ENCODE measurements at places on chromosomes 12 and 14. TPM values are rescaled to one million over a fixed set of nuclear protein-coding genes. Genes with fewer than 3 reads are reported as not detected.

- no peak for DNase-seq
Observed at GRCh38 chr12:104604995-104605675, 148.4 kb downstream of the CHST11 start.

GRCh38 chr12:75184516-75184915 lies 25.1 kb downstream of the KCNC2 start:
- DNase-seq = no peak

- DNase-seq = no peak
Observed at GRCh38 chr12:108645686-108646599, 12.2 kb upstream of the SELPLG start.

- no peak for DNase-seq
Observed at GRCh38 chr12:107513184-107513583, 172.4 kb upstream of the PWP1 start.

DNA sequence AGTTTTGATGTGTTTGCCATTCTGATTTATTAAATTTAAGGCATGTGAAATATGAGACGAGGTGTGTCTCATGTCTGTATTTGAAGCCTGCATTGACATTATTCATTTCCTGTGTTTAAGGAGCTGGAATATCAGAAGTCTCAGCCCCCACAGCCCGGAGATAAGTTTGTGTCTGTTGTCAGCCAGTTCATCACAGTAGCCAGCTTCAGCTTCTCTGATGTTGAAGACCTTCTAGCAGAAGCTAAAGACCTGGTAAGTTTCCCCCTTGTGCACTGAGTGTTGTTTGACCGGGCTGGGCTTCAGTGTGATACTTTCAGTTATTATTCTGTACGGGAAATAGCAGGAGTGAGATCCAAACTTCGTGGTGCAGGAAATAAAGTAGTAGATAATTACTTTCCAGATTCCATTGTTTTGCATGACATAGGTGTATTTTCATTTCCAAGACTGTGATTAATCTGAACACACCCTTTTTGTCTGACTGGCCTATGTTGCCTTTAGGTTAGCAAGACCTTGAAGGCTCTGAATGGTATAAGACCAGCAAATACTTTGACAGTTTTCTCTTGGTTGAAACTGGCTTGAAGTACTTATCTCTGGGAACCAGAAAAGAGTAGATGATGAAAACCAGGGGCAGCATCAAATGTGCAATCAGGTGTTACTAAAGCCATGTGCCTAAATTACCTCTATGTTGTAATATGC lies 101.5 kb downstream of the GPR135 start:
- no peak for DNase-seq

Gene SAMD15
- 0.71 TPM for polyA plus RNA-seq

GRCh38 chr12:87812681-87813080 lies 216.5 kb downstream of the C12orf50 start:
- DNase-seq = no peak

Gene GCH1
- polyA plus RNA-seq = 10.3 TPM

GRCh38 chr12:98360401-98360800 lies 155.0 kb upstream of the TMPO start:
- DNase-seq = no peak

DNA sequence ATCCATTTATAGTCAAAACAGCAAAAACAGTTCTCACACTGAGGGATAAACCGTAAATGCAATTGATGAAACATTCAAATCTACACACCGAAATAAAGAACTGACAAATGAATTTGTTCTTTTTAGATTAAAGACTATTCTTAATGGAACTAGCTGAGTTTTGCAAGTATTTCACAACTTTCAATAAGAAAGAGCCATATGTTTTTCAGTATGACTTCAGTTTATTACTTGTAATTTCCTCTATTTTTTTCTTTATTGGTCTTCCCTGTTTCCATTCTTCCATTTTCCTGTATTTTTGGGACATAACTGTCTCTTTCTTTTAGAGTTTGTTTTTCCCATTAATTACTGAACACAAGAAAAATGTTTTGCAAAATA lies 4.3 kb downstream of the BCAT1 start:
- no peak for DNase-seq

- DNase-seq = no peak
Observed at GRCh38 chr12:96235484-96235826, 41.3 kb downstream of the ELK3 start.

GRCh38 chr14:54894995-54895394 lies 7.6 kb downstream of the GCH1 start:
- DNase-seq = no peak

Gene TMEM119
- 14.4 TPM for polyA plus RNA-seq

Gene CCDC60
- polyA plus RNA-seq = 2.1 TPM

DNA sequence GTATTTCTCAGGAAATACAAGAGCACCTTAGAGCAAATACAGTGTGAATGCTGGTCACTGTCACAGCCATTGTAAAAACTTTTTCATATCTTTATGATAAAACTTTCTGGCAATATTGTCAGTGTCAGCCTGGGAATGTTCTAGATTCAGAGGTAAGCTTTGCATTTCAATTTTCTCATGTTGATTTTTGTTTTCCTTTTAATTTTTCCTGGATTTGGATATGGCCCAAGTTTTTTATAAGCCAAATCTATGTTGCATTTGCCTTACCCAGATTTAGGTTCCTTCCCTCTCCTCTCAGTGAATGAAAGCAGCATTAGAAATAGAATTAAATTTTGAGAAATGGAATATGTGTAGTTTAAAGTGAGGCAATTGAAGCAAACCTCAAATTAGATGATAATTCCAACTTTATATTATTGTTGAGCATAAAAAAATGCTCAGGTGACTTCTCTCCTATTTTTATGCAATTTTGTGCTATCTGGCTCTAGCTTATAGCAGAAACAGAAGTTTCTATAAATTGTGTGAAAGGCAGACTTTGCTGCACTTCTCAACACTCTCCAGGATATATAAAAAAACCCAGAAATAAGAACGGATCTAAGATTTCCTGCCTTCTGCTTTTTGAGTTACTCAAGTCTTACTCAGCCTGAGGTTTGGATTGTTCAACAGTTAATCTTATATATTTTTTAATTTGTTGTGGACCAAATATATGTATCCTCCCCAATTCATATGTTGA lies 368.2 kb upstream of the PRICKLE1 start:
- DNase-seq = no peak

Gene ANKRD33
- 0.24 TPM for polyA plus RNA-seq

DNA sequence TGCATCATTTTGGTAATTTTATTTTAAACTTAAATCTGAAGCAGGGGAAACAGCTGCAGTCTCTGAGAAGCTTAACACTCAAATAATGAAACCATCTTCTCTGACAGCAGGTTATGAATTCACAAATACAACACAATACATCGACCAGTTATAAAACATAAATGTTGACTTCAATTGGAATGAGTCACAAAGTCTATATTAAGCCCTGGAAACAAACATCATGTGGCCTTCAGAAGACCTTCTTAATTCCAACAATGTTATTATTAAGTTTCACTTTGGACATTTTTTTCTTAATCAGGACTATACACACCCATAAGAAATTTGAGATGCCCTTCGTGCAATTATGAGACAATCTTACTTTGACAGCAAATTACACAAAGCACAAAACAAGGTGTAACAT lies 68.9 kb downstream of the CEP128 start:
- no peak for DNase-seq

- DNase-seq = no peak
Observed at GRCh38 chr12:67085699-67086098, 183.5 kb upstream of the CAND1 start.

DNA sequence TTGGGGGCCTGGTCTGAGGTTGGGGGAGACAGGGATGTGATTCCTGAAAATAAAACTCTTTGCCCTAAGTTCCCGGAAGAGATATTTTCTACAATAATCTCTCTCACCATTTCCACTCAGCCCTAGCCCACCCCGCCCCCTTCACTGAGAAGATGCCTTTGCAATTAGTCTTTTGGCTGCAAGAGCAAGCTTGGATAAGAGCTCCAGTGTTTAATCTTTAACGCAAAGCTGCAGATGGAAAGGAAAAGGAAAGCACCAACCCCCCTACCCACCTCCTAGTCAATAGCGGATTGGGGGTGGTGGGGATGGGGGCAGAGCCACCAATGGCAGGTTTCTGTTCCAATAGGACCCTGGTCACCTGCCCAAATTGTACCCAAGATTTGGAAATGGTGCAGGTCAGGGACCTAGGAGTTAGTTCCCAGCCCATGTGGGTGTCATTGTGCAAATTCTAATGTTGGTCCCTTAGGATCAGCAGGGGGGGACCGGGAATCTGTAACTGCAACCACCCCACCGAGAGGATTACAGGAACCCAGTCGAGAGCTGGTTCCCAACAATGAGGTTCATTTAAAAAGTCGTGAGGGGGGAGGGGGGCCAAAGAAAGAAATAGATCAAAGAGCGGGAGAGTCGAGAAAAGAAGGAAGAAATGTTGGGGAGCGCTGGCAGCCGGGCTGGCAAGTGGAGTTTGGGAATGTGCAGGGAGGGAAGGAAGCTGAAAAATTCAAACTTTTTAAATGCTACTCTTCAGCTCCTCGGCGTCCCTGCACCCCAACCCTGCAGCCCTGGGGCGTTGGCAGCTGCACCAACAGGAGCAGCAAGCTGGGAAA lies 1.6 kb downstream of the ZFP36L1 start:
- DNase-seq = peak; percentile 48

DNA sequence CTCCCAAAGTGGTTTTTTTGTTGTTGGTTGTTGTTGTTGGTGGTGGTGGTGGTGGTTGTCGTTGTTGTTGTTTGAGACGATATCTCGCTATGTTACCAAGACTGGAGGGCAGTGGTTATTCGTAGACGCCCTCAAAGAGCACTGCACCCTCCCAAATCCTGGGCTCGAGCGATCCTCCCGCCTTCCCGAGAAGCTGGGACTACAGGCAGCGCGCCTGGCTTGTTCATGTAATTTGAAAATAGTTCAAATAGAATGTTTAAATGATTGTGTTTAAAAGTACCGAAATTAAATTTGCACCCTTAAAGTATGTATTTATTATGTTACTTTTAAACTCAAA lies 439 bp upstream of the ANAPC5 start:
- no peak for DNase-seq

Measured in lung (tissue), 17 donors.